ENCODE measurements at places on chromosomes 16 and 17. TPM values are rescaled to one million over a fixed set of nuclear protein-coding genes. Genes with fewer than 3 reads are reported as not detected.

The GABARAP gene
- total RNA-seq: 223 TPM

The AIPL1 gene
- total RNA-seq: not detected

The CCDC144A gene
- total RNA-seq: 3.0 TPM

The AOC3 gene
- 0.70 TPM for total RNA-seq

The HID1 gene
- total RNA-seq: 0.34 TPM

The ZSCAN10 gene
- total RNA-seq: 0.30 TPM

The OSBPL7 gene
- 34.3 TPM for total RNA-seq

The HES7 gene
- total RNA-seq: 0.61 TPM

The ZNF287 gene
- 5.1 TPM for total RNA-seq

The EPOP gene
- 7.3 TPM for total RNA-seq

The SLC25A11 gene
- 88.9 TPM for total RNA-seq

The BRCA1 gene
- total RNA-seq: 76.3 TPM

The INCA1 gene
- 0.25 TPM for total RNA-seq

The ITGB4 gene
- total RNA-seq: 1.7 TPM

The PRAC2 gene
- not detected for total RNA-seq

The WRAP53 gene
- 25.9 TPM for total RNA-seq

The DNAJA3 gene
- 66.0 TPM for total RNA-seq

The HOXB7 gene
- total RNA-seq: 0.73 TPM

The STH gene
- total RNA-seq: not detected

The AOC2 gene
- total RNA-seq: 2.7 TPM

The KRTAP3-1 gene
- total RNA-seq: not detected

The KCNH4 gene
- total RNA-seq: 0.16 TPM

The HOXB4 gene
- 6.9 TPM for total RNA-seq

The SBK1 gene
- total RNA-seq: 5.4 TPM

The NLRC3 gene
- 95.4 TPM for total RNA-seq

The GAN gene
- total RNA-seq: 7.6 TPM

The MYH8 gene
- total RNA-seq: not detected

The TMC7 gene
- total RNA-seq: 0.05 TPM

The CPHXL2 gene
- not detected for total RNA-seq

The BAIAP3 gene
- total RNA-seq: 0.66 TPM

Measured in T-helper 2 cell treated with Interferon-gamma antibody and Interleukin-4, amounts not matched to agents 100 ng/mL and 5 ng/mL, for 36 hours (primary cell).